Gastrocnemius medialis (tissue), 4 donors: ENCODE measurements at places on chromosomes 2 and 18. TPM values are rescaled to one million over a fixed set of nuclear protein-coding genes. Genes with fewer than 3 reads are reported as not detected.

Gene POTEJ
- total RNA-seq, result not detected

Gene NETO1
- total RNA-seq, result not detected

Gene APCDD1
- total RNA-seq, result 10.1 TPM

Gene GAD1
- total RNA-seq, result not detected

Gene OTOS
- total RNA-seq, result not detected

Gene ZSCAN30
- total RNA-seq, result 10.5 TPM

Gene TRABD2A
- total RNA-seq, result 0.60 TPM

Gene TEKT4
- total RNA-seq, result not detected

Gene CYP26B1
- total RNA-seq, result 1.8 TPM

Gene SERPINB3
- not detected for total RNA-seq

Gene ST8SIA3
- not detected for total RNA-seq

Gene VWA3B
- not detected for total RNA-seq

Gene TNFRSF11A
- total RNA-seq, result 1.4 TPM

Gene IL18RAP
- total RNA-seq, result not detected

Gene DYNC2LI1
- total RNA-seq, result 11.4 TPM

Gene HOXD12
- not detected for total RNA-seq

Gene CRYGD
- not detected for total RNA-seq

Gene ANKRD30B
- total RNA-seq, result not detected

Gene GKN1
- not detected for total RNA-seq

Gene GNAL
- 35.4 TPM for total RNA-seq

Gene CGREF1
- 1.2 TPM for total RNA-seq

Gene IL36B
- not detected for total RNA-seq

Gene LYPD1
- not detected for total RNA-seq

Gene MRPL19
- 95.3 TPM for total RNA-seq

Gene ALLC
- total RNA-seq, result not detected

Gene RSAD2
- 1.2 TPM for total RNA-seq

Gene SPEG
- total RNA-seq, result 104 TPM

Gene MALL
- 3.8 TPM for total RNA-seq

Gene FBXO41
- 0.13 TPM for total RNA-seq

Gene RABL2A
- total RNA-seq, result 5.2 TPM

Gene SLC19A3
- 0.80 TPM for total RNA-seq

Gene IL36G
- total RNA-seq, result not detected

Gene CSRNP3
- 0.27 TPM for total RNA-seq

Gene LRP1B
- 11.1 TPM for total RNA-seq

Gene NTSR2
- total RNA-seq, result not detected

Gene ZNF638
- 79.7 TPM for total RNA-seq

Gene ADCY3
- total RNA-seq, result 9.5 TPM

Gene GALNT13
- total RNA-seq, result not detected

Gene SP100
- total RNA-seq, result 20.2 TPM

Gene KCNK3
- 11.6 TPM for total RNA-seq

Gene ACVR1C
- total RNA-seq, result 0.62 TPM

Gene BCS1L
- 46.9 TPM for total RNA-seq

Gene RESP18
- total RNA-seq, result not detected

Gene MAP3K19
- total RNA-seq, result not detected

Gene EFEMP1
- 30.1 TPM for total RNA-seq

Gene SERPINB2
- not detected for total RNA-seq

Gene CD302
- total RNA-seq, result 6.7 TPM

Gene LRRFIP1
- 74.1 TPM for total RNA-seq

Gene FOSL2
- 209 TPM for total RNA-seq

Gene RAX
- total RNA-seq, result not detected
